ENCODE measurements at places on chromosomes 2 and 18.

DNA sequence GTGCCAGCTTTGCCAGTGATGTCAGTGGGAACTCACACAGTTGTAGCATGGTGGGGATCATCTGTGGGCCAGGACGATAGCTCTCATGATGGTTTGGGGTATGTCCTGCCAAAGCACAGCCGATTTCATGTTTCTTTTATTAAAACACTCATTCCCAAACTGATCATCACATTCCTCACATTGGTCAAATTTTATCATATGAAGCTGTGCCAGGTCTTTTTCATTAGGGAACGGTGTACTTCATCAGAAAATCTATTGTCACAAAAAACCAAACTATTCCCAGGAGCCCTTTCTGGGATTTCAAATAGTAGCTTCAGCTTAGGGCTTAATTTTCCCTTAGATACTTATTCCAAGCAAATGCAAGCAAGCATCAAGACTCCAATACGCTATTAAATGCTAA lies 42.0 kb downstream of the ITGA4 start:
- DNase-seq, result no peak

DNA sequence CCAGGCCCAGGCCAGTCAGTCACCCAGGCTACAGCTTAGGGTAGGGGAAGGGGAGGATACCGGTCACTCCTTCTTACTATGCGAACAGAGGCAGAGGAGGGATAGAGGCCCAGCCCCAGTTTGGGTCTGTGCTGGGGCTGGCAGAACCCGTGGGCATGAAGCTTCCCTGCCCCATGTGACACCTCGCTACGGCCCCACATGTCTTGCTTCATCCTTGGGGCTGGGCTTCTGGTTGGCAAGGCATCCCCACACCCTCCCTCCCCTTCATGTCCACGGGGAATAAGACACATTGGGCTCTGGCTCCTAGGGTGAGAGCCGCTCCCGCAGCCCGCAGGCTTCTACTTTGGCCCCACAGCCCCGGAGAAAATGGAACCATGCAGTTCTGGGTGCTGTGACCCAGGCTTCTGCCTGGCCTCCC lies 32.4 kb downstream of the HS1BP3 start:
- no peak for DNase-seq

DNA sequence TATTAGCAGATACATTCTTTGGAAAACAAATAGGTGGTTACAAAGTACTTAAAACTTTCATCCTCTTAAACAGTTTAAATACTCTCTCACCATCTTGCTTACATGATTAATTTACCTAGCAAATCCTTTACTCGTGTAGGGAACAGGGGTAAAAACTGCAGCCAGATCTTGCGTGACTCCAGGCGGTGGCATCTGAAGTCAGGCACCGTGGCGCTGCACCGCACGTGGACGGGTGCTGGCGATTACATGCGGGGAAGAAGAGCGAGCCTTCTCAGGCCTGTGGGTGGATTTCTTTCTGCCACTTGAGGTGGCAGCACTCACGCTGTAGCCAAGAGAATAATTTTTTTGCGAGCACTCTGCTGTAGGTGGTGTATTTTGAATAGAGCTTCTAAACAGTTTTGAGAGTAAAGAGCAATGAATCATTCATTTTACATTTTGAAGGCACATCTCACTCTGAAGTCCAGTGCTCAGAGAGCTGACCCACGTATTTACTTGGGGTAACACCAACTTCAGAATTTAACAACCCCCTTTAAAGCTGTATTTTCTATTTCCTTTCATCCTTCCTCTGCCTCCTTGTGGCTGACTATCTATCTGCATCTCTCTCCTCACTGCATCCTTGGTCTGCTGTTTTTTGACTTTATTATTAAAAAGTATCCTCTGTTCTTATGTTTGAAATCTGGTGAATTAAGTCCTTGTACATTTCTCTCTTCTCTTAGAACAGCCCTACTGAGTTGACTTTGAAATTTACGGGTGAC lies 68.9 kb downstream of the EPAS1 start:
- no peak for DNase-seq

GRCh38 chr18:79275992-79276391 lies 119.7 kb upstream of the NFATC1 start:
- DNase-seq, result peak; percentile 38

GRCh38 chr18:50644807-50645206 lies 84.9 kb downstream of the MAPK4 start:
- DNase-seq, result no peak

DNA sequence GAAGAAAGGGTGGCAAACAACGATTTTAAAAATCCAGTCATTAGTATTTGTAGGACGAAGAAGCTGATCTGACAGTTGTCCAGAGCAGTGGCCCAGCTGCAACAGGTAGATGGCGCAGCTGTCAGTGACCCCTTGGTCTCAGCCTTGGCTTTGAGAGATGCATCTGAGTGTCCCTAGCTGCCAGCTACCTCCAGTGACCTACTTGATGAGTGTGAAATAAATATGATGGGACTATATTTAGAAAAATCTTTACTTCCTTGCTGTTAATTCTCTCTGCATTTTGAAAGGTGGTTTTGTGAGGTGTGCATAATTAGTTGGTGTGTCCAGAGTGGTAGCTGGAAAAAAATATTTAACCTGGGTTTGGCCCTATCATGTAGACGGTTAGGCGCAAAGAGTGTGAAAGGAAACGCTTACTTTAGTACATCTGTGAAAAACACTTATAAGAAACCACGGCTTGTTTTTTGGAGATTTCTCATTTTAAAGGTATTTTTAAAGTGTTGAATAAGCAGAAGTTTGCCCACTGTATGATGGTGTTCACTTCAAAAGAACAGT lies 963 bp downstream of the INPP1 start:
- peak; percentile 26 for DNase-seq

GRCh38 chr2:15728245-15728938 lies 136.7 kb downstream of the DDX1 start:
- DNase-seq, result no peak

GRCh38 chr2:233553366-233553765 lies 13.2 kb downstream of the USP40 start:
- DNase-seq, result no peak

- no peak for DNase-seq
Observed at GRCh38 chr2:208643145-208643544, 236.6 kb downstream of the PTH2R start.

GRCh38 chr2:70793450-70793849 lies 3.0 kb upstream of the FIGLA start:
- DNase-seq, result no peak

DNA sequence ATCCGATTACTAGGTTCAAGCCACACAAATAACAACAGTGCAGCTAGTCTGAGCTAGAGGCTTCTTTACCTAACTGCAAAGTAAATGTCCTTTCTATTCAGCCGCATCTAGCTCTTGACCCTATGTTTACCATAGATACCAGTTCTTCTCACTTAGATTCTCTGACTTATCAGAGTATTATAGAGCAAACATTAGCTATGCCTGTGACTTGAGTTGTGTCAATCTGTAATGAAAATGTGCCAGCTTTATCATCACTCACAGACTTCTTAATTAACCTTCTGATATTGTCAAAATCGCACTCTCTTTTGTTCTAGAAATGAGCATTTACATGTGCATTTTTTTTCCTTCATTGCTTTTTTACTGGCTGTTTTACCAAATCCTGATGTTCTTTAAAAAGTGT lies 79.9 kb downstream of the BCL11A start:
- DNase-seq, result no peak

DNA sequence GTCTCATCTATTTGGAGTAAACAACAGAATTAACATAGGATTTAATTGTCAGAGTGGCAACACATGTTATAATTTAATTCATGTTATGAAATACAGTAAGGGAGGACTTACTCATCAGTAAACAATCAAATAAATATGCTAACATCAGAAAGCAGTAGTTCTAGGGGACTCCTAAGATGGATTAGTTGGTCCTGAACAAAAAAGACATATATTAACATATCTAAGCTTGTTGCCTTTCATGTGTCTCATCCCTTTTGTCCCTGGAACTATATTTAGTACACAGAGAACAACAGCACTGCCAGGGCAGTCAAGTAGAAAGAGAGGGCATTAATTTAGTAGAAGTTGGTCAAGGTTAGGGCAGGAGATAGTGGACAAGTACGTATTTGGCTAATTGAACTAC lies 117.8 kb upstream of the FZD5 start:
- DNase-seq, result no peak

DNA sequence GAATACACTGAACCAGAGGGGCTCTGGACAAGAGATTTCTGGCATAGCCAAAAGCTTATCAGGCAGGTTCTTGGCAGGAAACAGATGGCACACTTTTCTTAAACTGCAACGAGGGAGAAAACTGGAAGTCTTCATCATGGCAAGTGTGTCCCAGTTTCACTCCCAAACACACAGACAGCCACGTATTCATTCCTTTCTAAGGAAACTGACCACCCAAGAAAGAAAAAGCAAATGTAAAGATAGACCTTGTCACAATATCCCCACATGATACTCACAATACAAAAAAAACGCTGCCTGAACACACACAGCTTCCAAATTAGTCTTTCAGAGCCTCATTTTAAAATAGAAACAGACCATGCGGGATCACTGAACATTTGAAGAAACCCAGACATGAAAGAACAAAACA lies 40.6 kb upstream of the RTTN start:
- no peak for DNase-seq

- DNase-seq, result no peak
Observed at GRCh38 chr2:129929321-129930290, 49.9 kb upstream of the RAB6C start.

DNA sequence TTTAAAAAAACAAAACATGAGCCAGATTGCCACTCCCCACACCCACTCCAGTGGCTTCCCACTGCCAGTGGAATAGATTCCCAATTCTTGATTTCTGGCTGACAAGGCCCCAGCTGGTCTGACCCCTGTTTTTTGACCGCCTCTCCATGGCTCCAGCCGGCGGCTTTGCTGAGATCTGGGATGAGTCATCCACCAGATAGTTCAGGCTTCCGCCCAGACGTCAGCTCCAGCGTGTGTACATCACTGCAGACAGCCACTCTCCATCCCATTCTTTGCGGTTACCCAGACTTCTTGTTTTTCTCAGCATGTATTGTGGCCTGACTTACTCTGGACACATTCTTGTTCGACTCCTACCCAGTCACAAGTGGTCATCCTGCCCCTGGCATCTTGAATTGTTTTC lies 227.9 kb downstream of the GBX2 start:
- peak; percentile 97 for DNase-seq

GRCh38 chr2:170005702-170006101 lies 172.2 kb upstream of the MYO3B start:
- no peak for DNase-seq

GRCh38 chr2:77008853-77009252 lies 513.3 kb downstream of the LRRTM4 start:
- no peak for DNase-seq

GRCh38 chr2:98486374-98486981 lies 41.8 kb downstream of the INPP4A start:
- no peak for DNase-seq

DNA sequence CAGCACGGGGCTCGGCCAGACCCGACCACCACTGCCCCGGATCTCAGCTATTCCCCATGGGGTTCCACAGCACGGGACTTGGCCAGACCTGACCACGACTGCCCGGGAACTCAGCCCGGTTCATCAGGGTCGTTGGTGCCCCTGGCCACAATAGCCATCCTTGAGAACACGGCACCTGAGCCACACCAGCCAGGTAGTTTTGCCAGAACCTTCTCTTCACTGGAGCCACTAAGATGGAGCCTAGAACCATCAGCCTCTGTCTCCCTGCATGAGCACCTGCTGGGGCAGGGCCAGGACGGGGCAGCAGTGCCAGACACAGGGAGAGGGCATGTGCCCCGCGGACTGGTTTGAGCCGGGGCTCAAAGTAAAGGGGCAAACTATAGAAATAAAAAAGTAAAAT lies 11.4 kb upstream of the KCNG2 start:
- DNase-seq, result no peak

GRCh38 chr2:126665483-126665882 lies 9.5 kb downstream of the GYPC start:
- DNase-seq, result no peak

GRCh38 chr2:226970362-226970761 lies 134.5 kb downstream of the RHBDD1 start:
- no peak for DNase-seq

GRCh38 chr18:9982711-9983110 lies 68.9 kb downstream of the VAPA start:
- no peak for DNase-seq

DNA sequence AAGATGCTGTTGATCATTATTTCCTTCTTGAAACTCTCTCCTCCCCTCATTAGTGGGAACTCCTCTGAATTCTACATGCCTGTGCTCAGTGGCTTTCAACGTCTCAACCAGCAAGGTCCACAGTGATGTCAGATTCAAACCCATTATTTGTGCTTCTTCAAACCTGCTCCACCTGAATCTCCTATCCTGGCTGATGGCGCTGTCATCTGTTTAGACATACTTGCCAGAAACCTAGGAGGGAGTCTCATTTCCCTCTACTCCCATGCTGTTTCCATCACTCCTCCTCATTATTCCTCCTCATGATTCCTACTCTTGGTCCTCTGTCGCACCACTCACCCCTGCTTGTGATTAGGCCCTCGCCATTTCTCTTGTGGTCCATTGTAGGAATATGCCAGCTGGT lies 2.9 kb upstream of the LPIN2 start:
- no peak for DNase-seq

DNA sequence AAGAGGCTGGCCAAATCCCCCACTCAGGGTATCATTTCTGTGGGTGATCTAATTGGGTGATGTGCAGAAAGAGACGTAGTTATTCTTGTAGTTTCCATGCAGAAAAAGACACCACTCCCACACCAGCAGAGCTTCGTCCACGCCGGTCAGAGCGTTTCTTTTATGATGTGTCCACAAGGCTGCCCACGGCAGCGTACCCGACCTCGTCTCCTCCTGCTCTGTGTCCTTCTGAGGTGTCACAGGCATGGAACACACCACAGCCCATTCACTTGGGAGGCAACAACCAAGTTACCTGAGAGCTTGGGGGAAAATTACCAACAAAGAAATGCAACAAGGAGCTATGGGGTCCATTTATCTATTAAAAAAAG lies 131.3 kb downstream of the PXDN start:
- no peak for DNase-seq

DNA sequence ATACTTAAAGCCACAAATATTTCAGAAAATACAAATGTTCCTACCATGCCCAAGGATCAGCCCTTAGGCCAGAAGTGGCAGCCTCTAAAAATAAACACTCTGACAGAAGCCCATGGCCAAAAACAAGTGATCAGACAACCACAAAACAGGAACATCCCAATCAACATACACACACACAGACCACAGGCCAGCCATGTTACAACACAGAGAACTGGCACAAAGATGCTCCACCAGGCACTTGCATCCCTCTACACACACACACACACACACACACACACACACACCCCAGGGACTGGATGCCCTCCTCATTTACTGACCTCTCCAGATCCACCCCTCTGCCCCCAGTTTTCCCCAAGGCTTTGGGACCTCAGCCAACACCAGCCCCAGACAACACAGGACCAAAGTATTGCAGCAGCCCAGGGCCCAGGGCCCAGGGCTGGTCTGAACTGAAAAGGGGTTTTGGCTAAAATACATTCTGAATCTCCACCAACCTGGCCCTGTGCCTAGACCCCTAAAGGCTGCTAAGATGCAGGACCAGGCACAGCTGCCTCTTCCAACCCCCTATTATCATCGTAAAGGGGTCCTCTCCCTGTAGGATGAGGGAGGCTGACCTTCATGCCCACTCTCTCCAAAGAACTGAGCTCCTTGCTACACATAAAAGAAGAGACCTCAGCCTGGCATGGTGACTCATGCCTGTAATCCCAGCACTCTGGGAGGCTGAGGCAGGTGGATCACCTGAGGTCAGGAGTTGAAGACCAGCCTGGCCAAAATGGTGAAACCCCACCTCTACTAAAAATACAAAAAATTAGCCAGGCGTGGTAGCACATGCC lies 151.4 kb downstream of the TNS1 start:
- DNase-seq, result peak; percentile 59
